Stimulated activated CD4-positive, alpha-beta T cell treated with anti-CD3 and anti-CD28 coated beads, Interleukin-15, amount 100 ng/mL, for 1 hour (primary cell): ENCODE measurements at places on chromosomes 2 and 18.

DNA sequence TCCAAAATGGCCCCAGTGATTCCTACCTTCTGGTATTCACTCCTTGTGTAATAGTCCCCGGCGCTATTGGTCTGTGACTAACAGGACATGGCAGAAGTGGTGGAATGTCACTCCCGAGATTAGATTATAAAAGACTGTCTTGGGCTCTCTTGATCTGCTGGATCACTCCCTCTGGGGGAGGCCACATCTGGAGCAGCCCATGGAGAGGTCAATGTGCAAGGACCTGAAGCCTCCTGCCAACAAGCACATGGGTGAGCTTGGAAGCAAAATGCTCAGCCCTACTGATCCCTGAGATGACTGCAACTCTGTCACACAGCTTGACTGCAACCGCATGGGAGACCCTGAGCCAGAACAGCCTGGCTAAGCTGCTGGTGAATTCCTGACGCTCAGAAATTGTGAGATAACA lies 94.3 kb upstream of the GLI2 start:
- DNase-seq, result no peak

GRCh38 chr2:189298481-189298880 lies 118.9 kb upstream of the COL5A2 start:
- DNase-seq, result no peak

- DNase-seq, result no peak
These were observed 64.3 kb downstream of the ACKR3 start for GRCh38 chr2:236633775-236634560.

DNA sequence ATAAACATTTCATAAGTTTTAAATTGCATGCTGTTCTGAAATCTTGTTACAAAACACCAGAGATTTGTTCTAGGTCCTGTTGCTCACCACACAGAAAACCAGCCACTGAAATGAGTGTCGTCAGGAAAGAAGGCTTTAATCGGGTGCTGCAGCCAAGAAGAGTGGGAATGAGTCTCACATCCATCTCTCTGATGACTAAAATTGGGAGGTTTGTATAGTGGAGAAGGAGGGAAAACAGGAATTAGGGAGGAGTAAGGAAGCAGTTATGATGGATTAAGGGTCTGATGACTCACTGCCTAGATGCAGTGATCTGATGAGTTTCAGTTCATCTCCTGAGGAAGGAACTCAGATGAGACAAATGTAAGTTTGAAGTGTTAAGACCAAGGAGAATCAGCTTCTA lies 42.1 kb upstream of the GPR39 start:
- DNase-seq, result no peak

DNA sequence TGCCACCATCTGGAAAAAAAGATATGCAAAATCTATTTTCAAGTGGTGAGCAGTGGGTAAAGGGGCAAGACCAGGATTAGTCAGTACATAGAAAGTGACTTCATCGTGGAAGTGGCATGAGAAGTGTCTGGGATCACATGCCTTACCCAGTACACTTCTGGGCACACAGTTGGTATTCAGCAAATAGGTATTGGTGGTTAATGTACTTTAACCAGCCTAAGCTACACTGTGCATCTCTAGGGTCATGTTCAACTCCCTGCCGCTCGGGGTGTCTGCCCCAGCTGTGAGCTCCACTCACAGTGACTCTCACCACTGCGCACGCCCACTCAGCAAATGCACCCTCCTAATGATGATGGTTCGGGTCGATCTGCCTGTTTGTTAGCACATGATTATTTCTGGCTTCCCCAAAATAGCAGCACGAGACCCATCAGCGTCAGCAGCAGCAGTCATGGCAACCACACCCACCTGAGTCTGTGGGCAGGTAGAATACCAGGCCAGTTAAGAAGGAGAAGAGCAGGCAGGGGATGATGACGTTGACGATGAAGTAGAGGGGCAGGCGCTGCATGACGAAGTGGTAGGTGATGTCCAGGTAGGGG lies 11.1 kb downstream of the CHRNA1 start:
- no peak for DNase-seq

- no peak for DNase-seq
These were observed 19.3 kb upstream of the LOXHD1 start for GRCh38 chr18:46676182-46676835.

DNA sequence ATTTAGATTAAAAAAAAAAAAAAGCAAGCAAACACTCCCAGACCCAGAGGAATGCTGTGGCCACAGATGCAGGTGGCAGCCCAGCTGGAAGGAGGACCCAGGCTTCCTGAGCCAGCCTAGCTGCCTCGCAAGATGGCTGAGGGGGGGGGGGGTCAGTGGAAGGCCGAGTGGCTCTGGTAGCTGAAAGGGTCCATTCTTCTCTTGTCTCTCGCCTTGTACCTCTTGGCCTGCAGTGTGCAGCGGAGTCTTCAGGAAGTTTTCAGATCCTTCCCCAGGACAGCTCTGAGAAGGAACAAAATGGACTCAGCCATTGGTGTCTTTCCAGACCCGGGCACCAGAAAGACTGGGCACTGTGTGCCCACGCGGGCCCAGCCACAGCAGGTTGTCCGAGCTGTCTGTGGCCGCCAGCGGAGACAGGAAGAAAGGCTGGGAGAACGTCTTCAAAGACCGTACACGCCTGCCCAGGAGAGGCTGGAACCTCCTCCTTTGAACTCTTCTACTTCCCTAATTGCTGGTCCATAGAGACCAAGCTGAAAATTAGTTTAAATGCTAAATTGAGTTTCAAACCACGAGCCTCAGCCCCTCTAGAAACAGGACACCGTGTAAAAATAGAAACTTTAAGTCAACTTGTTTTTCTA lies 21.3 kb downstream of the APCDD1 start:
- no peak for DNase-seq

DNA sequence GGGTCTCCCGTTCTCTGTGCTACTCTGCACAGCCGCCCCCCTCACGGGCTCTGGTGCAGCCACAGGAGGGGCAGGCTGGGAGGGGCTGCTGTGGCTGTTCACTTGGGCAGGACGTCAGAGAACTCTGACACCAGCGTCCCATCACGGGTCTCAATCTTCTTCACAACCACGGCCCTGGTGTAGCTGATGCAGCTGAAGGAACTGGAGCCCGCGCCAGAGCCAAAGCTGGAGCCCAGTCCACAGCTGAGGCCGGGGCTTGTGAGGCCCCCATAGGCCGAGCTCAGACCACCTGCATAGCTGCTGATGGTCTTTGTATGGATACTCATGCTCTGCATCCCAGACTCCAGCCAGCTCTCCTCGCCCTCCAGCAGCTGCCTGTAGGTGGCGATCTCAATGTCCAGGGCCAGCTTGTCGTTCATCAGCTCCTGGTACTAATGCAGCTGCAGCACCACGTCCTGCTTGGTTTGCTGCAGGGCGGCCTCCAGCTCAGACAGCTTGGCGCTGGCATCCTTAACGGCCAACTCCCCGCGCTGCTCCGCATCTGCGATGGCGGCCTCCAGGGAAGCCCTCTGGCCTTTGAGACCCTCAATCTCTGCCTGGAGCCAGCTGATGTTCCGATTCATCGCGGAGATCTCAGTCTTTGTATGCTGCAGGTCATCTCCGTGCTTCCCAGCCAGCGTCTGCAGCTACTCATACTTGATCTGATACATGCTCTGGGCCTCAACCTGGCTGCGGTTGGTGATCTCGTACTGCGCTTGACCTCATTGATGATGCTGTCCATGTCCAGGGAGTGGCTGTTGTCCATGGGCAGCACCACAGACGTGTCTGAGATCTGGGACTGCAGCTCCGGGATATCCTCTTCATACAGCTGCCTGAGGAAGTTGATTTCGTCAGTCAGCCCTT lies 7.4 kb upstream of the DUSP19 start:
- no peak for DNase-seq

- no peak for DNase-seq
These were observed 1231.7 kb upstream of the ZEB2 start for GRCh38 chr2:145751629-145752028.

GRCh38 chr2:652881-653480 lies 24.2 kb downstream of the TMEM18 start:
- DNase-seq, result no peak

DNA sequence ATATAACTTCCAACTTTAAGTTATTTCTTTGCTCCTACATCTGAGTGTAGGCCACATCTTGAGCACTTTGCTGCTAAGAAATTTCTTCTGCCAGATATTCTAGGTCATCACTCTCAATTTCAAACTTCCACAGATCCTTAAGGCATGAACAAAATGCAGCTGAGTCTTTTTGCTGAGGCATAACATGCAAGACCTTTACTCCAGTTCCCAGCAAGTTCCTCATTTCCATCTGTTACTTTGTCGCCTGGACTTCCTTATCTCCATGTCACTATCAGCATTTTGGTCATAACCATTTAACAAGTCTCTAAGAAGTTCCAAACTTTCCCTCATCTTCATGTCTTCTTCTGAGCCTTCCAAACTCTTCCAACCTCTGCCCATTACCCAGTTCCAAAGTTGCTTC lies 1077.3 kb upstream of the TMEFF2 start:
- no peak for DNase-seq

GRCh38 chr2:222288590-222289277 lies 10.1 kb downstream of the PAX3 start:
- no peak for DNase-seq

- DNase-seq, result no peak
These were observed 188.6 kb downstream of the MYCN start for GRCh38 chr2:16128746-16129610.

DNA sequence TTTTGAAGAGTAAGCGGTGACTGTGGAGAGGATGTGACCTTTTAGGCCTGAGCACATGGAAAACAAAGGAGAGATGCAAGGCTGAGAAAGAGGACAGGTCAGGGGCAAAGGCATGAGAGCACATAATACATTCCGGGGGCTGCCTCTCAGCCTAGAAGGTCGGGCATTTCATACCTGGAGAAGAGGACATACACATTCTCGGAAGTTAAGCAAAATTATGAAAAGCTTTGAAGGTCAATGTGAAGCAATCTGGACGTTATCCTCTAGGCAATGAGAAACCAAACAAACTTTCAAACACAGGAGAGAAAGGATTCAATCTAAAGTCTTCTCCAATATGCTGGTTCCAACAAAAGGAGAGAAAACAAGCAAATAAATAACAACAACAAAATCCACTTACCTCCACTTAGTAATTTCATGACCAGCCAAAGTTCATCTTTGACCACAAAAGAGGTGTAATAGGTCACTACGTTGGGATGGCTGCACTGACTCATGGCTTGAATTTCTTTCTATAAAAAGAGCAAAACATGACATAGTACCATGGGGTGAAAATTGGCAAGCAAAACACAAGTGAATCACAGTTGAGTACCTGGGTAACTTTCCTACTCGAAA lies 80.4 kb downstream of the STK39 start:
- DNase-seq, result no peak

- no peak for DNase-seq
These were observed 166.7 kb downstream of the MCFD2 start for GRCh38 chr2:46748735-46749531.

- DNase-seq, result no peak
These were observed 652.5 kb downstream of the KCNJ3 start for GRCh38 chr2:155350783-155351580.

DNA sequence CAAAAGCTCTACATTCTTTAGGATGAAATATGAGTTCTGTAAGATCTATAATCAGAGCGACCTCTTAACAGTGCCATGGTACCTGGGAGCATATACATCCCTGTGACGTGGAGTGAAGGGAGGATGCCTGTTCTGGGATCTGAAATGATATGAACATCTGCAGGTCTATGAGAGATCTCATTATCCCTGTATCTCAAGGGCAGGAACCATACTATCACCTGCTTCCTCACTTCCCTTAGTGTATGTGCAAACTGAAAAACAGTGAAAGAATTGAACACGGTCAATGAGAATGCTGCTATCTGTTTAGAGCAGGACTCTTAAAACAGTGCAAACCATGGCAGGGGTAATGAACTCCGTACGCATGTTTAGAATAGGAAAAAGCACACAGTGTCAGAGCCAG lies 364.0 kb downstream of the LPIN1 start:
- DNase-seq, result no peak

- DNase-seq, result no peak
These were observed 243.0 kb downstream of the ZNF407 start for GRCh38 chr18:74840492-74841167.

- DNase-seq, result no peak
These were observed 59.1 kb downstream of the MBP start for GRCh38 chr18:77073336-77074093.

- DNase-seq, result no peak
These were observed 87.1 kb downstream of the SS18 start for GRCh38 chr18:26003356-26003755.

GRCh38 chr2:135676031-135676430 lies 65.6 kb upstream of the UBXN4 start:
- no peak for DNase-seq

GRCh38 chr2:28681158-28681571 lies 70.5 kb upstream of the PPP1CB start:
- DNase-seq, result peak; percentile 24

- DNase-seq, result no peak
These were observed 3.8 kb downstream of the KRCC1 start for GRCh38 chr2:88051792-88052191.

DNA sequence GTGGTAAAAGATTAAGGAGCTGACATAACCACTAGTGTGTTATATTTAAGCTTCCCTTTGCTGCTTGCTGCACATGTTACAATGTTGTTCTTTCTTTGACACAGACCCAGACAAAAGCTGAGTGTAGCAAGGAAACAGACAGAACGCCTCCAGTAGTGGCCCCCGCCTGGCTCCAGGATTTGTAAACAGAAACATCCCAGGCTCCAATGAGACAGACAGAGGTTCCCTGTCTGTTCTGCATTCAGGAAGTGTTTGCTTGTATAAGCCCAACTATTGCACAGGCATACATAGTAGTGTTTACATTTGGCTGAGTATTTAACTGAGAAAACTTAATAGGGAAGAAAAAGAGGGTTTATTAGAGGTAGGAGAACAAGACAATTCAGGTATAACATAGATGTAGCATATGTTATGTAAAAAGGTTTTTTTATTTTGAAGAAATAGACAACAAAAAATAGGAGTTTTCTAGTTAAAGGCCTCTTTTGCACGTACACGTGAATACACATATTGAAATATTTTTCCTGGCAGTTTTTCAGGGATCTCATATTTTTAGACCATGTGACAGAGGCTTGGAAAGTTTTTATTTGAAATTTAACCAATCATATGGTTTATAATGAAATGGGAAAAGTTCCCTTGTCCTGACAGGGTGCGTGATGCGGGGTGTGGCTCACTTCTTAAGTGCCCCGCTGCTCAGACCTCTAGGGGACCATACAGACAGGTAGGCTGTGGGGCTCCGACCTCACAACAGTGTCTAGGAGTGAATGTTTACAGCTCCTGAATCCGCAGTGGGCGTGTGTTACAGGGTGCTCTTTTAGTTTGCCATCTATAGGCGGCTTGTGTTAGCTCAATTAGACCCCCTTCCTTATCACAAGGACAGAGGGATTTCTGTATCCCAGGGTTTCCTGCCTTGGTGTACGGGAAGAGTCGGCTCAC lies 118.4 kb downstream of the BMPR2 start:
- no peak for DNase-seq

GRCh38 chr18:76951456-76952247 lies 129.3 kb downstream of the ZNF236 start:
- DNase-seq, result no peak

GRCh38 chr18:6764382-6764781 lies 34.9 kb downstream of the ARHGAP28 start:
- DNase-seq, result no peak
